ENCODE measurements at places on chromosomes 3 and 15.

DNA sequence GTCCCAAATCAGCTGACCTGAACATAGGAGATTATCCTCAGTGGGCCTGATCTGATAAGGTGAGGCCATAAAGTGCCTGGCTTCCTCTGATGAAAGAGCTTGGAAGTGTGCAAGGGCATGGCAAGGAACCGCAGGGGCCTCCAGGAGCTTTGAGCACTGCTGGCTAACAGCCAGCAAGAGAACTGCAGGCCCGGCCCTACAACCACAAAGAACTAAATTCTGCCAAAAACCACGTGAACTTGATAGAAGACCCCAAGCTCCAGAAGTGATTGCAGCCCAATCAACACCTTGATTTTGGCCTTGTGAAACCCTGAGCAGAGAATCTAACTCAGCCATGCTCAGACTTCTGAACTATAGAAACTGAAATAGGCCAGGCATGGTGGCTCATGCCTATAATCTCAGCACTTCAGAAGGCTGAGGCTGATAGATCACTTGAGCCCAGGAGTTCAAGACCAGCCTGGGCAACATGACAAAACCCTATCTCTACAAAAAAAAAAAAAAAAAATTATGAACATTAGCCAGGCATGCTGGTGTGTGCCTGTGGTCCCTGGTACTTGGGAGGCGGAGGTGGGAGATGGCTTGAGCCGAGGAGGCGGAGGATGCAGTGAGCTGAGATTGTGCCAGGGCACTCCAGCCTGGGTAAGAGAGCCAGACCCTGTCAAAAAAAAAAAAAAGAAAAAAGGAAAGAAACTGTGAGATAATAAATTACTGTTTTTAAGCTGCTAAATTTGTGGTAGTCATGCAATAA lies 7.7 kb upstream of the DIS3L start:
- DNase-seq = no peak

DNA sequence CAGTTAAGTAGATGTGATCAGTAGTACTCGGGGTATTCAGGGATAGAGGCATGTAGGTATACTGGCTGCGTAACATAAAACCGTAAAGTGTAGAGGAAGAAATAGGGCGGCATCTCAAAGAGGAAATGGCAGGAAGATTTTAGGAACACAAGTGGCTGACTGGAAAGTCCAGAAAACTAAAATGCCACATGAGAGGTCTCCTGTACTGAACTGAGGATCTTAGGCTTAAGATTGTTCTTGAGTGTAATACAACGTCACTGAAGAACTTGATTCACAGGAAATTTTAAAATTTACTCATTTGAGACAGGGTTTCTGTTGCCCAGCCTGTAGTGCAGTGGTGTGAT lies 2.3 kb upstream of the LMLN start:
- DNase-seq = no peak

GRCh38 chr3:191455257-191455952 lies 5.6 kb upstream of the PYDC2 start:
- DNase-seq = no peak

- no peak for DNase-seq
Observed at GRCh38 chr15:89429023-89429422, 67.4 kb downstream of the RHCG start.

DNA sequence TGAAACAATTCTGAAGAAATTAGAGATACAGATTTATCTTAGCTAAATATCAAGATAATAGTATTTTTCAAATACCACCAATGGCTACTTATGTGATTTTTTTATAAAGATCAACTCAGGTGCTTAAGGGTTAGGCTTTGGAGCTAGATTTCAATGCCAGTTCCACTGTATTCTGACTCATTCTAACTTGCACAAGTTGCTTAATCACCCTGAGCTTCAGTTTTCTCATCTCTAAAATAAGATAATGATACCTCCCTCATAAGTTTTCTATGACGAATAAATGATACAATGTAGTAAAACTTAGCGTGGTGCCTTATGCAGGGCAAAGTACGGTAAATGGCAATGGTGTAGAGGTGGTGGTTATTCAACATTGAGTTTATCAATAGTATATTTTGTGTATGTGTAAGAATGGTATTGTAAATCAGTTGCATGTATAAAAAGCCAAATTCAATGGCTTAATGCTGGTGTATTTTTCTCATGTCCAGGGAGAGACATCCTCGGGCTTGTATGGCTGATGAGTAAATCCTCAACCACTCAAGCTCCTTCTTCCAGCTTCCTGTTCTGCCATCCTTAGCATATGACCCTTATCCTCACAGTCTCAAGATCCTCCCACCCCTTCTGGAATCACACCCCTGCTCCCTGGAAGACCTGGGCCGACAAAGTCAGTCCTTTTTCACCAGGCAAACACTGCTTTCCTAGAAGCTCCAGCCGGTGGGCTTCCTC lies 505.9 kb upstream of the CFAP20DC start:
- no peak for DNase-seq

- DNase-seq = no peak
Observed at GRCh38 chr15:89340573-89340972, 5.9 kb upstream of the POLG start.

DNA sequence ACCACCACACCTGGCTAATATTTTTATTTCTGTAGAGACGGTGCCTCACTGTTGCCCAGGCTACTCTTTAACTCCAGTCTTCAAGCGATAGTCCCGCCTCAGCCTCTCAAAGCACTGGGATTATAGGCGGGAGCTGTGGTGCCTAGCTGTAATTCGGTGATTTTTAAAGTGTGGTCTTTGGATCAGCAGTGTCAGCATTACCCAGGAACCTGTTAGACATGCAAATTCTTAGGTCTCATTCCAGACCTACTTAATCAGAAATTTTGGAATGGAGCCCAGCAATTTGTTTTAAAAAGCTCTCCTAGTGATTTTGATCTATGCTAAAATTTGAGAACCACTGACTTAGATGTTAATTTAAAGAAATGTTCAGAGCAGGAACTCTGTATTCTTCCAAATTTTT lies 51.9 kb downstream of the GOLM2 start:
- no peak for DNase-seq

- no peak for DNase-seq
Observed at GRCh38 chr15:66153549-66154415, 99.8 kb downstream of the MEGF11 start.

GRCh38 chr3:53318522-53318921 lies 28.8 kb downstream of the DCP1A start:
- no peak for DNase-seq

GRCh38 chr3:159938714-159939113 lies 49.9 kb upstream of the IL12A start:
- no peak for DNase-seq

- no peak for DNase-seq
Observed at GRCh38 chr15:83998486-83998885, 237.1 kb upstream of the GOLGA6L4 start.

DNA sequence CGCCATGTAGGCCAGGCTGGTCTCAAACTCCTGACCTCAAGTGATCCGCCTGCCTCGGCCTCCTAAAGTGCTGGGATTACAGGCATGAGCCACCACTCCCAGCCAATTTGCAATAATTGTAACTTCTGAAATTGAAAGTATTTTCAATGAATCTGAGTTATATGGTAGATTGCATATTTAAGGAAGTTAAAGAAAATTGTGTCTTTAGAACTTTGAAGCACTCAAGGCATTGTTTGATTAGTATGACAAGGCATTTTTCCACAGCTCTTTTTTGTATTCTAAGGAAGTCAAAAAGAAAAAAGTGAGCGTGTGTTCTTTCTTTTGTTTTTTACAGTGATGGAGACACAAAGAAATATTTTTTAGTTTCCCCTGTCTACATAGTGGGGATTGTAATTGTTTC lies 15.7 kb upstream of the RPLP1 start:
- no peak for DNase-seq

GRCh38 chr3:165788531-165788930 lies 48.7 kb downstream of the BCHE start:
- DNase-seq = no peak

GRCh38 chr3:123346021-123346420 lies 102.9 kb downstream of the ADCY5 start:
- no peak for DNase-seq

DNA sequence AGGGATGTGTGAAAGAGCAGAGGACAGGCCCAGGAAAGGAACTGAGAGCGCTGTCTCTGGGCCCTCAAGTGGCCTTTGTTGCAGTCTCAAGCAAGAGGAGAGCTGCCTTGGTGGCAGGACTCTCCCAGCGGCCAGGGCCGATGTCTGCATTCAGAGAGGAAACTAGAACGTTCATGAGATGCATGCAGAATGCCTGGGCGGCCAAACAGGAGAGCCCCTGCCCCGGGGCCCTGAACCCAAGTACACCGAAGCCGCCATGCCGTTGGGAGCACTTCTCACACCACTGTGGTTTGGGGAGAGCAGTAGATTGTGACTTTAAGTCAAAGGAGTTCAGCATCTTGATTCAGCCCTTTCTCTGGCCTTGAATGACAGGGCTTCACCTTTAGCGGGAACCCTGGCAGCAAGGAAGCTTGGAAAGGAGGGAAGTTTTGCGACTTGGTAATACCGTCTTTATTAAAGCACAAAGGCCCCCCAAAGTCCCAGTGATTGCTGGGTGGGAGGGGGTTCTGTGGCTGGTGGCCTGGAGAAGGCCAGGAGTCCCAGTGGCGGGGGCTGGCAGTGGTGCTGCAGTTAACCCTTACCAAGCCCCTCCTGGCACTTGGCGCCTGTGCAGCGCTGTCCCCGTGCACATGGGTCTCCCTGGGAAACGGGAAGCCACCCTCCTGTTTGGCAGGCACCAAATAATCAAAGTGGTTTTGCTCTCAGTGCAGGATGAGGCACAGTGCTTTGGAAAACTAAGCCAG lies 36.2 kb downstream of the SLC6A11 start:
- no peak for DNase-seq

GRCh38 chr3:32969656-32970055 lies 18.2 kb downstream of the CCR4 start:
- DNase-seq = no peak

GRCh38 chr15:64858021-64858575 lies 16.4 kb downstream of the PLEKHO2 start:
- DNase-seq = no peak

- no peak for DNase-seq
Observed at GRCh38 chr3:194672876-194673275, 885 bp upstream of the LSG1 start.

GRCh38 chr3:134313847-134314587 lies 60.2 kb downstream of the AMOTL2 start:
- DNase-seq = no peak

- no peak for DNase-seq
Observed at GRCh38 chr3:102727340-102727739, 292.5 kb downstream of the ZPLD1 start.

DNA sequence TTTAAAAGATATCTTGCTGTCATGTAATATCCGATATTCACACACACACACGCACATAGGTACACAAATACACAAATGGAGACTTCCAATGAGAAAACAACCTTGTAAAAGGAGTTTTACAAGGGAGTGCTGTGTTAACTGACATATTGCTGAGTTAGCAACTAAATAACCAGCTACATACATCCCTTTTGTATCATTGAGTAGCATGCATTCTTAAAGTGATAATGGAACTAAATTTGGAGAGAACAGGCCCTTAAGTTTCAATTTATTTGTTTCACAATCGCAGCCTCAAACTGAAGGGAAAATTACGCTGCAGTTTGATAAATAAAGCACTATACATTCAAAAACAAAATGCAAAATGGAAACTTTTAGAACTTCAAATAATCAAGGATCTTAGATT lies 1046.0 kb upstream of the NR2F2 start:
- DNase-seq = no peak

GRCh38 chr15:49621887-49622286 lies 1.0 kb downstream of the DTWD1 start:
- DNase-seq = no peak

GRCh38 chr15:39290711-39291435 lies 290.0 kb upstream of the THBS1 start:
- DNase-seq = no peak

- no peak for DNase-seq
Observed at GRCh38 chr15:72792431-72792830, 8.9 kb upstream of the ADPGK start.

DNA sequence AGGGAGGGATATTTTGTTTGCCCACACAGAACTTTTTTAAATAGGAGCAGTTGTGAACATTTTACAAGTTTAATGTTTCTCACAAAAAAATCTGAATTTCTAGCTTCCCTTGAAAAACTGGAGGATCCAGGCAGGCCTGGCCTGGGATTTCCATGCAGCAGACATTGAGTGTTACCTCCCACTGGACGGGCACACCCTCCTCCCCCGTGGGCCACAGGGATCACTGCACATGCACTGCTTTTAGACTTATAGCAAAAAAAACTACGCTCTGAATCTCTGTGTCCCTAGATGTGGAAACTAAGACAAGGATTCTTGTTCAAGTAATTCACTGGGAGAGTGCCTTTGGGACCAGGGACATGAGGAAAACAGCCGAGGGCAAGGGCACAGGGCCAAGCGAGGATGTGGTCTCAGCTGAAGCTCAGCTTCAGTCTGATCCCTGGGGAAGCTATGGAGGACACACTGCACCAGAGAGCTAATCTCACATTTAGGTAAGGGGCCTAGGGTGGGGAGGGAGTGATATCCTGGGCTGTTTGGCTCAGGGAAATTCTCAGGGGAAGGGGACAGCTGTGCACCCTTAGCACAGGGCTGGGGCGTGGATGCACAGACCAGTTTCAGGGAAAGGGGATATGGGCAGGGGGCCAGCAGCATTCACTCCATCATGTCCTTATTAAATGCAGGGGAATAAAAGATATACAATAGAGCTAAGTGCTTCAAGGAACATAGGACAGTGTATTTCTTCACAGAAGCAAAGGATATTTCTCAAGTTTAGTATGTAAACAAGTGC lies 46.0 kb downstream of the FSIP1 start:
- DNase-seq = peak; percentile 52

GRCh38 chr3:16277471-16277870 lies 12.5 kb downstream of the OXNAD1 start:
- DNase-seq = no peak

DNA sequence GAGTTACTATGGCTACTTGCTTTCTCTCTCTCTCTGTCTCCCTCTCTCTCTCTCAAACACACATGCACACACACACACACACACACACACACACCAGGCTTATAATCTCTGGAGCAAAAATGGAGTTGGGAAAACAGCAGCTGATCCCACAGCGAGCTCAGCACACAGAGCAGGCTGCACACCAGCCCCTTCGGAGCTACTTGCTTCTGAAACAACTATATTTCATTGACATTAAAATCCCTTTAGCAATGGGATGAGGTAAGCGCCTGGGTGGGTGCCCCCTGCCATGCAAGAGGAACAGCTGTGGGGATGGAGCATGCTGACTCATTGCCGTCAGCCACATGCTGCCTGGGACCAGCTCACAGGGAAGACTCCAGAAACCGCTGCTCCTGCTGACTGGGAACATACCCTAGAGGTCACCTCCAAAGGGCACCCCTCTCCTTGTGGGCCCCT lies 45.7 kb downstream of the B3GNT5 start:
- DNase-seq = peak; percentile 48

- no peak for DNase-seq
Observed at GRCh38 chr3:56268616-56269383, 199.5 kb downstream of the ERC2 start.

DNA sequence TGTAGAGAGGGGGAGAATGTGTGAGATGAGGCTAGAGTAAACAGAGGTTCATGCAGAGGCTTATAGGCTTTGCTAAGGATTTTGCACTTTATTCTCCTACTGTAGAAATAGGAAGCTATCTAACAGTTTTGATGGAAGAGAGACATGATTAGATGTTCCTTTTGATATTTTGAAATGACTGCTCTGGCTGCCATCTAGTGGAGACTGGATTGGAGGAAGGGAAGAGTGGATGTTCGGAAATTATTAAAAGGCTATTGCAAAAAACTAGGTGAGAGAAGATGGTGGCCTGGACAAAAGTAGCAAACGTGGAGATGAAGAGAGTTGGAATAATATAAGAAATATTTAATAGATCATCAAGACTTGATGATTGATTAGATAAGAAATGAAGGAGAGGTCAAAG lies 42.2 kb downstream of the SYN2 start:
- DNase-seq = no peak

All from heart left ventricle (tissue), 16 donors.